Placental epithelial cell (primary cell): ENCODE measurements at places on chromosomes 3 and 15. TPM values are rescaled to one million over a fixed set of nuclear protein-coding genes. Genes with fewer than 3 reads are reported as not detected.

The CP gene
- 1.1 TPM in 1 of 2 replicates, not detected in the other for total RNA-seq

The CEMIP gene
- total RNA-seq, result 12.6 and 29.6 TPM in 2 replicates

The GOLIM4 gene
- 28.8 and 34.9 TPM in 2 replicates for total RNA-seq

The A4GNT gene
- not detected in 2 replicates for total RNA-seq

The DNAH12 gene
- 0.11 and 0.39 TPM in 2 replicates for total RNA-seq

The ERC2 gene
- total RNA-seq, result under 0.01 and 0.98 TPM in 2 replicates

The HTR3E gene
- not detected in 2 replicates for total RNA-seq

The GUCA1C gene
- not detected in 2 replicates for total RNA-seq

The SH2D7 gene
- not detected in 2 replicates for total RNA-seq

The LTF gene
- not detected in 2 replicates for total RNA-seq
